ENCODE measurements at places on chromosomes 7 and 10.

DNA sequence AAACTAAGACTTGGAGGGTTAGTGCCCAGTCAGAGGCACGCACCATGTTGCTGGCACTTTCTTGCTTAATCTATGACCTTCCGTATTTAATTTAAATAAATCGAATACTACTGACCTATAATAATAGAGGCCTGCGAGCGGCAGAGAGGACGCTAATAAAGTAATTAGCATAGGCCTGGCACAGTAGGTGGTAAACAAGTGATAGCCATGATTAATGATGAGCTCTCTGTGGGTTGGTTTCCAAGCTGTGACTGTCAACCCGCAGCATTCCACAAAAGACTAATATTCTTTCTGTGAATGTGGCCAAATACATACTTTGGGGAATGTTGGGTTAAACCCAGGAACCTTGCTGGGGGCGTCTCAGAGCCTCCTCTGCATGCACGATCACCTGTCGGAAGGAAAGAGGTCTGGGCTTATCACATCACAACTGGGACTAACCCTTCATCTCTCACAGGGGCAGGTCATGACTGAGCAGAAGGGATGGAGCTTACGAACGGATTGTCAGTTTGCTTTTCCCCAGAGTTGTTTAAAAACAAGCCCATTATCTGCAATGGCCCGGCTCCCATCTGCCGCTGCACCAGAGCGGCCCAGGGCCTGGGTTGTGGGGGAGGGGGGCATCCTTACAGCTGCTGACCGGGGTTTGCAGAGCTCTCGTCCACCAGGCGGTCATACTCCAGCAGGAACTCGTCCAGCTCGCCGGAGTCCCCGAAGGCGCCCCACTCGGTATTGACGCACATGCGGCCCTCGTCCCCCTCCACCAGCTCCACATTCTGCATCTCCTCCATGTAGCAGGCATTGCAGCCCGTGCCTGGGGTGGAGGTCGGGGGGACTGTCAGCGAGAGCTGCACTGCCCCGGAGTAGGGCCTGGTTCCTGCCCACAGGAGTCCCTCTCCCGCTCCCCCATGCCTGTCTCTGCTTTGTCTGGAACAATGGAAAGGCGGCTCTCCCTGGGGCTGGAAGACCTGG, 6.2 kb upstream of the MYL7 start:
- no peak for DNase-seq

- DNase-seq: peak; percentile 55
Observed at GRCh38 chr10:49550563-49550962, 11.6 kb upstream of the ERCC6 start.

GRCh38 chr7:77388055-77388641, 28.0 kb downstream of the GSAP start:
- DNase-seq: no peak

- no peak for DNase-seq
Observed at GRCh38 chr10:43904301-43904700, 255.6 kb upstream of the ZNF32 start.

GRCh38 chr10:42937649-42938180, 139.2 kb upstream of the RET start:
- no peak for DNase-seq

DNA sequence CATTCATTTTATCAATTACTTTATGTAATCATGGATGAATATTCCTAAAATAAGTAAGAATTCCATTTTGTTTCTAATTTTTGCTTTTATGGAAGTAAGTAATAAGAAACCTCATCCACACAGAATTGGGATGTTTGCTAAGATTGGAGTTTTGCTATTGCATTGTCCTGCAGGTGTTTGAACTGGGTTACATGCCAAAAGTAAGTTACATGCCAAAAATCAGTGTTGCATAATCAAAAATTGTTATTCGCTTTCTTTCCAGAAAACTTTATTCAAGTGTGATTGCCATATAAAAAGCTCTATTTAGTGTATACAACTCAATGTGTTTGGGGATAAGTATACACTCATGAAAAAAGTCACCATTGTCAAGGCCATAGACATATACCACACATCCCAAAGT, 346.7 kb upstream of the PLXDC2 start:
- DNase-seq: no peak

GRCh38 chr10:78357141-78358063, 323.7 kb downstream of the RPS24 start:
- no peak for DNase-seq

GRCh38 chr7:79876848-79877252, 257.8 kb upstream of the GNAI1 start:
- peak; percentile 55 for DNase-seq

DNA sequence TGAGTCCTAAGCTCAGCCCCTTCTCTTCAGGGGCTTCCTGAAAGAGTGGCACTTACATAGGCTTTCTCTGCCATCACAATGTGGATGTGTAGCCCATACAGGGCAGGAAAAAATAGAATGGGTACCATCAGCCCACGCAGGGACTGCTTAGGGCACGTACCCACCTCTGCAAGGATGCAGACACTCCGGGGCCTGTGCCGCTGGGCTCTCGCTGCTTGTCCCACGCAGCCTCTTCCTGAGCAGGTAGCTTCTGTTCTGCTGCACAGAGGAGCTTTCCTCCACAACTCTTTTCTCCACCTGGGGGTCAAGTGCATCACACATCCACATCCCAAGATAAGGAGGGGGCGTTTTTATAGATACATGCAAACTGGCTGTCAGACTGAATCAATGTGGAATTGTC, 34.3 kb downstream of the FRMPD2 start:
- DNase-seq: no peak

GRCh38 chr10:77105761-77106221, 531.8 kb downstream of the KCNMA1 start:
- peak; percentile 88 for DNase-seq

GRCh38 chr10:20372748-20373147, 524.4 kb downstream of the NEBL start:
- DNase-seq: no peak

DNA sequence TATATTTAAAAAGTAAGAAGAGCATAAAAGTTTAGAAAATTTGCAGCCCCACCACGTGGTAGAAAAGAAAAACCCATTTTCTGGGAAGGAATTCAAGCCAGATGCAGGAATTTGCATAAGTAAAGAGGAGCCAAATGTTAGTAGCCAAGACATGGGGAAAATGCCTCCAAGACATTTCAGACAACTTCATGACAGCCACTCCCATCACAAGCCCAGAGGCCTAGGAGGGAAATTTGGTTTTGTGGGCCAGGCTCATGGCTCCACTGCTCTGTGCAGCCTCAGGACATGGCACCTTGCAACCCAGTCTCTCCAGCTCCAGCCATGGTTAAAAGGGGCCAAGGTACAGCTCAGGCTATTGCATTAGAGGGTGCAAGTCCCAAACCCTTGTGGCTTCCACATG, 411.9 kb downstream of the THSD7A start:
- no peak for DNase-seq

DNA sequence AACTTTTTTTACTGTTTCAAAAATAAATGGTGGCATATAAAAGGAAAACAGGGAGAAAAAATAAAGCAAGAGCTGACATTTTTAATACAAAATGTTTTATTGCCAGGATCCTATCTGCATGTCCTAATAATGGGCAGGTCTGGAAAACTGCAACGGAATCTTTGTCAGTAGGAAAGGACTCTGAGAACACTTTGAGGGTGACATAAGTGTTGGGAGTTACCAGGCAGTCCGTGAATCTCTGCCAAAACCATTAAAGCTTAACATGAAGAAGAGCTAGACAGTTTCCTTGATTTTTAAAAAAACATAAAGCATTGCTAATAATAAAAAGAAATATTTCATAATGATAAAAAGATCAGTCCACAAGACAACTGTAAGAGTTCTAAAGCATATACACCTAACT, 80.7 kb downstream of the AGMO start:
- no peak for DNase-seq

GRCh38 chr7:145779140-145779539, 337.5 kb upstream of the CNTNAP2 start:
- DNase-seq: no peak

DNA sequence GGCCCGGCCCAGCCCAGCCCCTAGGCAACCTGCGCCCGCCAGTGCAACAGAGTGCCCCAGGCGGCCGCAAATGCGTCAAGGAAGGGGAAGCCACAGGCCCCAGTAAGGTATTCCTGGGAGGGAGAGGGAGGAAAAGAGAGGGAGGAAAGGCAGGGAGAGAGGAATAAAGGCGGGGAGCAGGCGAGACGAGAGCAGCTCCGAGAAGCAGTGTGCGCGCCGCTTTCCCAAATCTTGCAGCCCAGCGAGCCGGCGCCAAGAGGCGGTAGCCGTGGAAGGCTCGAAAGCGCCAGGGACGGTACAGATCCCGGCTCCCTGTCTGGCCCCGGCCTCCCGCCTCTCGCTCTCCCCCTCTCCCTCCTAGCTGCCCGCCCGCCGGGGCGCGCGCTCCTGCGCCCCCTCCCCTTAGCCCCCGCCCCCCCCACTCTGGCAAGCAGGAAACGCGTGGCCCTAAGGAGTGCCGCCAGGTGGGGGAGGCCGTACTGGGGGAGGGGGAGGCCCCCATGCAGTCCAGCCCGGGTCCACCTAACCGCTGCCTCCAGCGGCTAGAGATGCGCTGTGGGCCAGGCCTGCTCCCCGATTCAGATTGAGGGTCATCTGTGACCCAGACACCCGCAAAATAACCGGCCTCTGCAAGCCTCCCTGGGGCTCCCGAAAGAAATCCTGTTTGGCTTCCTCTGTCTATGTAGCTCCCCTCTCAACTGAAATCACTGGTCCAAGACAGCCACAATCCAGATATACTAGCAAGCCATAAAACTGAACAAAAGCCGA, 4.3 kb downstream of the HOXA10 start:
- no peak for DNase-seq

DNA sequence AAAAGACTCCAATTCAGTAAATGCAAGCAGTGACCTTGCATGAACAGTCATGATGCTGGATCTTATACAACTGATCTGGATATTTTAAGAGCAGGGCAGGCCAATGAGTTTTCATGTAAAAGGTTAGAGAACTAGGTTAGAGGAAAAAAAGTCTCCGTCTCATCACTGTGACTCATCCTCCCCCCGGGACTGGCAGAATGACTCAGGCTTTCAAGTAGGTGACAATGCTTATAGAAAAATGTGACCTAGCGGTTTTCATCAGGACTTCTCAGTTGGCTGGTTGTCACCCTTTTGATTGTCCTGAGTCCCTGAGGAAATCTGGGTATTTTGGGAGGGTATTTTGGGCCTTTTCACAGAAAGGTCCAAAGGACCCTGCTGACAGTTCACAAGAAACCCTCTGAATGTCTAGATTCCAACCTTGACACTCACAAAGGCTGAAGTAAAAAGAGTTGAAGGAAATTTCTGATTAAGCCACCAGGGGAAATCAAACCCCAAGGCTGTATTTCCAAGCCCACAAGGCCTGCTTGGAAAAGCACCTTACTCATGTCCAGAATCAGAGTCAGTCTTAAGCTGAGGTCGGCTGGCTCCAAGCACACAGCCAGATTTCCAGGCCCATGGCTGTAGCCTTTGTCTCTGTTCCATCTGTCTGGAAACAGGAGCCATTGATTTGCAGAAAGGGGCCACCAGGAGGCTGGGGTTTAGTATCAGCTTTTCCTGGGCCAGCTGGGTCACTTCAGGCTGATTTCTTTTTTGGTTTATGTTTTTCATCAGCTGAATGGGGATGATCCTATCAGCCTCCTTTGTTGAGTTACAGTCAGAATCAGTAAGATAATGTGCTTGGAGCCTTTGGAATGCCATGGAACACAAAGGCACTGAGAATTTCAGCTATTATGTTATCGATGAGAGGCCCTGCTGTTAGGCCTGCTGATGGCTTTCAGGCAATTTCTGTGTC, 226.4 kb upstream of the HABP2 start:
- DNase-seq: peak; percentile 88

DNA sequence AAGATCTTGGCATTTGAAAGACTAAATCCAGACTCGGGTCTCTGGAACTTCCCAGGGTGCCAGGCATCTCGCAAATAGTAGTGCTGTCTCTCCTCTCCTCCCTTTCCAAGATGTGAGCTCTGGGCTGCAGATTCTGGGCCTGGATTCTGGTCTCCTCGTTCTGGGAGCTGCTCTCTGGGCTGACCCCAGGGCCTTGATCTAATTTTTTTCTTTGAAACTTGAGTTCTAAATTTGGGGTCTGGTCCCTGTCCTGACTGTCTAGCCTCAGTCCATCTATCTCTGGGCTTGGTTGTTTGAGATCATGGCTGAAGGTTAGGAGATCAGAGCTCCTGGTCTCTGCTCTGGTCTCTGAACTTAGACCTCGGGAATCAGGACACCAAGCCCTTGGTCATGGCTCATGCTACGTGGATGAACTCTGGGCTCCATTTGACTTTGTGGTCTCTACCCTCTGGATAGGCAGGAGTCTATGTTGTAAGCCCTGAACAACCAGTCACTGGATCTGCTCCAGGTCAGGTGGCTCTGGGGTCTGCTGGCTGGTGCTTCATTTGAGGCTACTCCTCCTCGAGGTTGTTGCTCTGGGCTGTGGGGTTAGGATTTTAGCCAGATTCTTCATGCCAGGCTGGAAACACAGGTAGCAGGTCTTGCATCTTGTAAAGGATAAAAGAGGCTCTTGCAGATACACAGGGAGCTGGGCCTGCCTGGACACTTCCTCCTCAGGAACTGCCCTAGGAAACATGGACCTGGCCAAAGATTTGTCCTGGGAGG, 8.0 kb upstream of the MBL2 start:
- DNase-seq: no peak

DNA sequence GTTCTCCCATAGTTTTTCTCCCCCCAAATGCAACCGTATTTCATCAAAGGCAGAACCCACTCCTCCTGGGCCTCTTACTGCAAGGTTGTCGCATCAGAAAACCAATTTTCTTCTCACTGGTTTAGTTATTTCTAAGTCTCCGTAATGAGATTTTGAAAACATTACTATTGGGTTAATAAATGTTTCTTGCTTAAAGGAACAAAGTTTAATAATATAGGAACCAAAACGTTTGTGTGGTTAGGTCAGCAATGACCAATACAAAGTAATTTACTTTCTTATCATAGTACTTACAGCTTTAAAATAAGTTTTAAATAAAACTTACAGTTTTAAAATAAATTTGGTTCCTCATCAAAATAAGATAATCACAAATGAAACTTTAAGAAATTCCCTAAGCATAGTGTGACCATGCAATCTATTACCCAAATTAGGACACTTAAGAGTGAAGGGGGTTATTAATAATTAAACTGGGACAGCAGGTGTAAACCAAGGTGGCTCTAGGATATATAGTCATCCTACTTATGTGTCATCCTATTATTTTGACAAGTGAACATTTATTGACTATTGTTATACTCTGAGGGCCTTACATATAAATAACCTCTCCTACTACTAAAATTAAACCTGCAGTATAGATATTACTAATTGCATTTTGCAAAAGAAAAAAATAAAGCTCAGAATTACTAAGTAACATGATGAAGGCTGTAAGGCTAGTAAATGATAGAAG, 415.4 kb upstream of the LRRN3 start:
- no peak for DNase-seq
